ENCODE measurements at places on chromosomes 2 and 18.

DNA sequence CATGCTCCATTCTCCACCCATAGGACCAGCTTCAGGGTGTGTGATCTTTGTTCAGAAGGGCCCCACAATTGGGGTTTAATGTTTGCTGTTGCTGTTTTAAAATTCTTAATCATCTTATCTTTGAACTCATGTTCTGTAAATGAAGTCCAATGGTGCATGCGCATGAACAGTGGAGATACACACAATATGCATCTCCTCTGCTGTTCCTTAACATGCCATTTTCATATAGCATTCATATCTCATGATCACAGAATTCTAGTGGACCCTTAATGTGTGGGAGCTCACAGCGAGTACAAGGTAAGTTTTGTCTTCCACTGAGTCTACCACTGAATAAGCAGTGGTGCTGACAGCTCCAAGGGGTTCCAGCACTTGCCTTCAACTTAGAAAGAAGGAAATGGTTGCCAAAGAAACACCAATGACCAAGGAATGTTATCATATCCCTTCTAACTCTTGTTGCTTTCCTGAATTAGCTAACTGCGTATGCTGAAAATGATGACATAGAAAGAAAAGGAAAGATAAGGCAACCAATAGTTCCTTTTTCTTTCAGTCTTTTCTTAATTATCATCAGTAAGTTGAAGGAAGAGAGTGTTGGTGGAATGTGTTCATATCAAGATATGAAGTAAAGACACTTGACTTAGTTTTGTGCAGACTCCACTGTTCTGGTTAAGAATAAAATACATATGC, 258.9 kb upstream of the FBXO11 start:
- DNase-seq, result peak; percentile 43

- no peak for DNase-seq
Measured at GRCh38 chr2:152564754-152565551, 152.3 kb downstream of the PRPF40A start.

DNA sequence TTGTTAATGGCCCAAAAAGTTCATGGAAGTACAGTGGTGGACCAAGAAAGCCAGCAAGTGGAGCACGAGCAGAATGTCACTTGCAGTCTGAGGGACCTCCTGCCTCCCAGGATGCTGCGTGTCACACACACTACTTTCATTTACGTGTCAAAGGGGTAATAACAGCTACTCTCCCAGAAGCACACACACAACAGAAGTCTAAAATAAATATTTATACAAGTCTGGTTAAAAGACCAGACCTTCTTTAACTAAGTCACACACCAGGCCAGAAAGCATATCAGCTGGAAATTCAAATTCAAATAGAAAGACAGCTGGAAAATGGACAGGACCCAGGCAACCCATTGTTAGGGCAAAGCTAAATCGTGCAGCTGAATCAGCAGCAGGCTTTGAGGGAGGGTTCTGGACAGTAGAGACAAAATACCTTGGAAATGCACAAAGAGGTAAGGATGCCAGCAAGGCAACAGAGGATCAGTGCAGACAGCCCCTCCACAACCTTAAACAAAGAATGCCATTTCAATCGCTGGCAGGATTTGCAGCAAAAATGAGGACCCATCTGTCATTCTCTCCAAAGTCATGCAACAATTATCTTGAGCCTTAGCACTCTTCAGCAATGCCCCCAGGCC, 160.5 kb downstream of the TMEM163 start:
- no peak for DNase-seq

- no peak for DNase-seq
Measured at GRCh38 chr2:3628800-3629199, 29.2 kb upstream of the ALLC start.

GRCh38 chr2:25326326-25327013, 15.3 kb downstream of the DNMT3A start:
- DNase-seq, result no peak

- no peak for DNase-seq
Measured at GRCh38 chr2:218216336-218216673, 684 bp upstream of the ARPC2 start.

DNA sequence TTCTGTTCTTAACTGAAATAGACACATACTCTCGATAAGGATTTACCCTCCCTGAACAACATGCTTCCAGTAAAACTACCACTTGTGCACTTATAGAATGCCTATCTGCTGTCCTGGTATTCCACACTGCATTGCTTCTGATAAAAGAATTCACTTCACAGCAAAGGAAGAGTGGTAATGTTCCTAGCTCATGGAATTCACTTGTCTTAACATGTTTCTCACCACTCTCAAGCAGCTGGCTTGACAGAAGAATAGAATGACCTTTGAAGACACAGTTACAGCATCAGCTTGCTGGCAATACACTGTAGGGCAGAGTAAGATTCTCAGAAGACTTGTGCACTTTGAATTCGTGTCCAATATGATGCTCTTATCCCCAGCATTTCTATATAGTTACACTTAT, 524.1 kb upstream of the CNTNAP5 start:
- DNase-seq, result no peak

DNA sequence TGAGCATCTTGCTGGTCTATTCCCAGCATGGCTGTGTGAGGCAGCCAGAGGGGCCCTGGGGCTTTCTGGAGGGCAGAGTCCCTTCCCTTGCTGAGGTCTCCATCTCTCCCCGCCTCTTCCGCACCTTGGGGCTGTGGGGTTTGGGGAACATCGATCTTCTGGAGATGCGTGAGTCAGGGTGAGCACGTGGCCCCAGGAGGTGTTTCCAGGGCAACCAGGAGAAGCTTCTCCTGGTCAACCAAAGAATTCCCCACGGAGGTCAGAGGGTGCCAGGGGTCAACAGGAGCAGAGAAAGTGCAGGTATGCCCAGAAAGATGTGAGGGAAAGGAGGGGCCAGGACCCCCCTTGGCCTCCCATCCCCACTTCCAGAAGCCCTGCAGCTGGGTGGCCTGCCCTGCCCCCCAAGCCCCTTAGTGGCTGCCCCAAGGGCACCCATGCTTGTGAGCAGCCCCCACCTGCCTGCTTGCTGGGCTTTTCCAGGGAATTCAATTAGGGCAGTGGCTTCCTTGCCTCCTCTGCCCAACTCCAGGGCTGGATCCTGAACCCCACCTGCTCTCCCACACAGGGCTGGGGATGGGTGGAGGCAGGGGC, 2.8 kb upstream of the PROM2 start:
- DNase-seq, result no peak

- no peak for DNase-seq
Measured at GRCh38 chr2:109352056-109352897, 223.3 kb downstream of the SH3RF3 start.

DNA sequence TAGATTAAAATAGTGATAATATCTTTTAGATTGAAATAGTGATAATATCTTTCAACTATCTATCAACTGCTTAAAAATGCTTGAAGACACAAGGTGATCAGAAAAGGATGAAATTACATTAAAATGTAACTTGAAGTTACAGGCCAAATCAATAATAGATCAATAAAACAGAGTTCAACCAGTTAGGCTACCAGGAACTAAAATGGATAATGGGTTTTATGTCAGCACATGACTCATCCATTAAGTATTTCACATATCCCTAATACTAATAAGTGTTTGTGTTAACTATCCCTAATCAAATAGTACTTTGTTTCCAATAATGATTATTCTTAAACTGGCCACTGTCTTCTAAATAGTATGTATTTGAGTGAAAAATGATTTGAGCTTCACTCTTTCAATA, 33.7 kb downstream of the CERKL start:
- DNase-seq, result no peak

- no peak for DNase-seq
Measured at GRCh38 chr2:42337846-42338566, 23.0 kb downstream of the COX7A2L start.

GRCh38 chr2:150963336-150963735, 298.3 kb downstream of the RBM43 start:
- DNase-seq, result no peak

DNA sequence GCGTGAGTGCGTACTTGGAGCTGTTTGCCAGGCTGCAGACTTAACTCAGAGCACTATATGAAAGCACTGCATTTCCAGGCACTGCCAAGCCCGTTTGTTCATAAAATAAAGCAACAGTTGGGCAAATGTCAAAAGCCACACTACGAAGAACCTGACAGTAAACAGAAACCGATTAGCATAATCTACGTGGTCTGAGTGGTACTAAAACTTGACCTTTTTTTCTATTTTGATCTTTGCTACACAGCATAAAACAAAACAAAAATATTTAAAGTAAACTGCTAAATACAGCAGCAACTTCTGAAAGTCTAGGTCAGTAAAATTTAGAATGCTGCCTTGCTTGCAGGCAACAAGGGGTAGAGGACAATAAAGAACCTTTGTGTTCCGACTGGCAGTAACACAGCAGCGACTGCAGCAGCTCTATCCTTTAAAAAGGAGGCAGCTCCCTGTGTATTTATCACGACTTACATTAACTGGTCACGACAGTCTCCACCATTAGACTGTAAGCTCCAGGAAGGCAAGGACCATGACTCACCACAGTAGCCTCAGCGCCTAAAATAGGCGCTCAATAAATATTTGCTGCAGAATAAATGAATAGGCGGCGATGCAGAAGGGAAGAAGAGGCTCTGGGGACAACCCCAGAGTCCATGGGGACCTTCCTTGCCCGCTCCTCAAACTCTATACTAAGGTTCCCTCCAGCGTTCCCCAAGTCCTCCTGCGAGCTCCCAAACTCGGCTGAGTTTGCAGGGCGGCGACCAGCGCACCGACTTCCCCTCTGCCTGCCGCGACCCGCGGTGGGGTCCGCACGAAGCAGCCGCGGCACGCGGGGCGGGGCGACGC, 902 bp downstream of the SS18 start:
- DNase-seq, result peak; percentile 65

GRCh38 chr2:101476605-101477208, 1.8 kb upstream of the RFX8 start:
- no peak for DNase-seq

DNA sequence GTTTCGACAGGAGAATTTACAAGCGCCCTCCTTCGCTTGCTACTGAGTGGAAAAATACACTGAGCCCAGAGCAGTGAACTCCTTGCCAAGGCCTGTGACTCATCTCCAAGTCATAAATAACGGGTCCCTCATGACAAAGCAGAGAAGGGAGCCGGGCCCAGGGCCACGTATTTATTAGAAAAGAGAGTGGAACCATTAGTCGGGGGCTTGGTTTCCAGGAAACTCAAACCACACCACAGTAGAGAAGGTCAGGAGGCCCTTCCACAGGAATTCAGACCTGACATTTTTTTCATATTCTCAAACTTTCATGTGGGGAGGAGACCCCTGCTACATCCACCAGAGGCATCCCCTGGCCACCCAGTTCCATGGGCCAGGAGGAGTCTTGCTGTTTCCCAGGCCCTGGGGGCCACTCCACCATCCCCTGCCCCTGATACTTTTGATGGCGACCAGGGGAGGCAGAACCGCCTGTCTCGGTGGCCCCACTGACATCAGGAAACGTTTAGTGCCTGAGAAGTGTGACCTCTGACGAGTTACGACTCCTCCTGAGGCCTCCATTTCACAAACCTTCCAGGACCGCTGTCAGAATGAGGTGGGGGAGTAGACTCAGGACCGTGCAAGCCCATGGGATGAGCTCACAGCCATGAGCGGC, 289.7 kb downstream of the DYSF start:
- peak; percentile 19 for DNase-seq

- DNase-seq, result no peak
Measured at GRCh38 chr2:88472811-88473210, 20.3 kb upstream of the FOXI3 start.

DNA sequence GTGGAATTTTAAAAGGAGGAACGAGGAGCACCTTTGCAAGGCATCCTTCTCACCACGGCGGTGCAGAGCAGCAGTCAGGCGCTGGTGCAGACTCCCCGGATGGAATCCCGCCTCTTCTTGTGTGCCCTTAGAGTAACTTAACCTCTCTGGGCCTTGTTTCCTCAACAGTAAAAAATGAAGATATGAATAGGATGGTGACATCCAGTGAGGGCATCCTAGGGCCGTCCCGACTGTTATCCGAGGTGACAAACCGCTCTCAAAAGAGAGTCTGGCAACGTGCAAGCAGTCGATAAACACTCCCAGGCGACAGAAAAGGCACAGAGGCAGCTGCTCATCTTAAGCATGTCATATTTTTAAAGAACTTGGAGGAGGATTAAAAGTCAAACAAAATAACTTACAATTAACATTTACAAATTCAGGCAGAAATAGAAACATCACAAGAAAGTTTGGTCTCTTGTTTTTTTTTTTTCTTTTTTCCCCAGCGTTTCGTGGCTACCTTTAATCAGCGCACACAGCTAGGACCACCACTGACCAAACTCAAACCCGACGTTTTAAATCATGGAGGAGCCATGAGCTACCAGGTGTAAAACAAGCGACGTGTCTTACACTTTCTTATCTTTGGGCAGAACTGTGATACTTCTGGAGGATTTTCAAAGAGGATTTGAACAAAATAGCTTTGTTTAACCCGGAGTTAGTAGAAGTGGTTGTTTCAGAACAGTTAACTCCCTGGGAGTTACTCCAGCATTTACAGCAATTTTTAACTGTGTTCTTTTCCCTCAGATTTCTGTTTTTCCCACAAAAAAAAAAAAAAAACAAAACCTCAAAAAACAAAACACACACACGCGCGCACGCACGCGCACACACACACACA, 2.1 kb downstream of the MBP start:
- peak; percentile 91 for DNase-seq

GRCh38 chr2:43944915-43945314, 50.9 kb downstream of the LRPPRC start:
- DNase-seq, result no peak

GRCh38 chr2:165120740-165121467, 82.9 kb downstream of the SCN3A start:
- DNase-seq, result no peak

DNA sequence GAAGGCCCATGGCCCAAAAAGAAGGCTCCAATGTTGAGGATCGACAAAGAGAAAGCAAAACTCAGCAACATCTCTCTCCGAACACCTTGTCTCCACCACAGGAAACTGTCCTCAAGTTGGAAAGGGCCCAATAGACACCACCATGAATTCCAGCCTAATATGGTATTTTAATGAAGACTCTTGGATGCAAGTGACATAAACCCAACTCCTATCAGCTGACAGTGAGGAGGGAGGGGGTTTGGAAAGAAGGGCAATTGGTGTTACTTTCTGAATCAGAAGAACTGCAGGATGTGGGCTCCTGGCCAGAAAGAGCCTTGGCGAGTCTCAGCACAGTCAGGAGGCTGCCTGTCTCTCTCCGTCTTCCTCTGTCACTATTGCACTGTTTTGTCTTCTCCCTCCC, 40.3 kb upstream of the SIGLEC15 start:
- no peak for DNase-seq

DNA sequence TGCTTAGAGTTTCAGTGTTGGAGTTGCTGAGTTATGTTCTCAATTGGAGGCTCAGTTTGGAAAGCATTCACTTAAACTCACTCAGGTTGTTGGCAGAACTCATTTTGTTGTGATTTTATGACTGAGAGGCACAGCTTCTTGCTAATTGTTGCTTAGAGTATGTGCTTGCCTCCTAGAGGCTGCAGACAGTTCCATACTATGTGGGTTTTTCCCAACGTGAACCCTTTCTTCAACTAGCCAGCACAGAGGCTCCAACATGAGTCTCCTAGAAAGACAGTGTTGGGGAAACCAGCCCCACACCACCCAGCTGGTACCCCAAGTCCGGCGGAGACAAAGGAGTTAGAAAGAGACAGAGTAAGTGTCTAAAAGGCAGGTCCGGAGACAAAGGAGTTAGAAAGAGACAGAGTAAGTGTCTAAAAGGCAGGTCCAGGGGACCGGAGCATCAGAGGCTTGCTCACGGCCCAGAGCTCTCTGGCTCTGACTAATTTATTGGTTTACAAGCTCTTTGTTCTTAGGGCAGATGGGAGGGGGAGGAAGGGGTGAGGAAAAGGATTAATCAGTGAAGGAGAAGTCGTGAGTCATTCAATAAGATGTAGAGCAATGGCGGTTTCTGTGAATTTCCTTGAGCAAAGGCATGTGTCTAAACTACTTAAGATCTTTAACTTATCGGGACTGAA, 999.7 kb upstream of the LRRTM1 start:
- DNase-seq, result no peak

GRCh38 chr18:35856178-35856577, 116.3 kb upstream of the RMP24 start:
- no peak for DNase-seq

Measured in hematopoietic multipotent progenitor cell treated with erythropoietin and hydrocortisone succinate and interleukin-3 and kit ligand, for 8 days (in vitro differentiated cells).